ENCODE measurements at places on chromosomes 5 and 9. TPM values are rescaled to one million over a fixed set of nuclear protein-coding genes. Genes with fewer than 3 reads are reported as not detected.

Gene CNTFR
- not detected for total RNA-seq

Gene RACK1
- 8,367 TPM for total RNA-seq

Gene CDH9
- not detected for total RNA-seq

Gene RASEF
- 0.07 TPM for total RNA-seq

Data from pulmonary artery endothelial cell (primary cell).